ENCODE measurements at places on chromosomes 5 and 9.
A peak's percentile ranks its signal among the peaks of the same experiment; 100 is the strongest.

DNA sequence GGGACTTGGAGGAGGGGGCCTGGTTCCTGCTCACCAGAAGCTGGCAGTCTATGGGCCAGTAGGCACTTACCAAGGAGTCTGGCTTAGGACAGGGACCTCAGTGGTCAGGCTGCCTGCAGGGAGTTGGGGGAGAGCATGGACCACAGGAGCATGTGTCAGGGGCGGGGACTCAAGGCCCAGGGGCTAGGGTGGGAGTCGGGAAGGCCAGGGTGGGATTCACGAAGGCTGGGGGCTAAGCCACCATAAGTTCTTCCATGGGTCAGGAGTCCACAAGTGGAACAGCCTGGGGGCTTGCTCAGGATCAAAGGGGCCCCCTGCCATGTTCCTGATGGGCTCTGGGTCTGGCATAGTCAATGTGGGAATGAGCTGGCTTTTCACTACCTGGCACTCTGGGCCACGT lies 11.5 kb upstream of the SLC25A48 start:
- no peaks in the 10 kb centered on the region for H3K36me3 ChIP-seq
- H3K4me3 ChIP-seq = no peak overlapping the region
- H3K4me1 ChIP-seq = no peaks in the 10 kb centered on the region
- no peak for DNase-seq
- no peaks in the 10 kb centered on the region for H3K27me3 ChIP-seq

DNA sequence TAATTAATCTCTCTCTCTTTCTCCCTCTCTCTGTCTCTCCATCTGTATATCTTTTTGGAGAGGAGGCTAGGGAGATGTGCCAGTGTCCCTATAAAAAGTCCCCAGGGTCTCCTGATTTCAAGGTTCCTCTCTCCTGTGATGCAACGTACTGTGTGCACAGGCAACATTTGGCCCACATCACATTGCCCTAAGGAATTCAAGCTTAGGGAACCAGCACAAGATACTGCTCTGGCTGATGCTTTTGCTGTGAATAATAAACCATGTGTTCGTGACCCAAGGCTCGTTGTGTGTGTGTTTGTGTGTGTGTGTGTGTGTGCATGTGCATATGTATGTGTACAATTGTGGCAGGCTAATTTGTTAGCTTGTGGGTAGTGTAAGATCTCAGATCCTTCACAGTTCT lies 9.7 kb downstream of the SPATA9 start:
- no peak overlapping the region for H3K4me3 ChIP-seq
- peaks cover 4% of the 10 kb centered on the region for H3K4me1 ChIP-seq
- H3K27me3 ChIP-seq = no peaks in the 10 kb centered on the region
- DNase-seq = no peak
- H3K36me3 ChIP-seq = no peaks in the 10 kb centered on the region

DNA sequence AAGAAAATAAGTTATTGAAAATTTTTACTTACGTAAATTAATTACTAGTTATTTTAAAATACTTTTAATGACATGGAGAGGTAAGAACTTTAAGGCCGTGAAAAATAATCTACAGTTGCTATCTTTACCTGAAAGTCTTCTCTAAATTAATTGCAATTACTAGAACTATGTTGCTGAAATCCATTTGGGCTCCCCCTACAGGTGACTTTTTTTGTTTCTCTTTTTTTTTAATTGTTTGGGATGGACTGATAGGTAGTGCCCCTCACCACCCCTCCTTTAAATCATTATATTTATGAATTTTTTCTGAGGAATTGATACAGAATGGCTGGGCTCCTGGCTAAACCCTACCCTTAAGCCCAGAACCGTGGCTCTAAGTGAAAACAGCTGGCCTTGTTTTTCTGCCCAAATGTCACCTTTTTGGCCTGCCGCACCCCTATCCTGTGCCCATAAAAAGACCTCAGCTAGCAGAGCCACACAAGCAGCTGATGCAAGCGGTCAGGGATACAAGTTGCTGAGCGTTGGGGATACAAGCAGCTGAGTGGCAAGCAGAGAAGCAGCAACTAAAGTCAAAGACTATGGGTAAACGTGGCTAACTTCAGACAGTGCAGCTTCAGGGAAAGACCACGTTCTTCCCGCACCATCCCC lies 315.2 kb upstream of the ACO1 start:
- no peak for DNase-seq
- H3K27me3 ChIP-seq = no peaks in the 10 kb centered on the region
- H3K27ac ChIP-seq = no peak overlapping the region
- H3K4me3 ChIP-seq = no peak overlapping the region

- DNase-seq = no peak
- no peak overlapping the region for H3K4me3 ChIP-seq
- H3K4me1 ChIP-seq = no peaks in the 10 kb centered on the region
- H3K27me3 ChIP-seq = no peaks in the 10 kb centered on the region
These were observed 1471.7 kb upstream of the C9orf72 start for GRCh38 chr9:29044959-29045358.

GRCh38 chr5:34991486-34992238 lies 56.1 kb downstream of the AGXT2 start:
- no peak overlapping the region for H3K27ac ChIP-seq
- H3K4me3 ChIP-seq = no peak overlapping the region
- DNase-seq = no peak
- no peaks in the 10 kb centered on the region for H3K4me1 ChIP-seq

- no peak overlapping the region for H3K4me3 ChIP-seq
- H3K4me1 ChIP-seq = no peaks in the 10 kb centered on the region
- H3K27ac ChIP-seq = no peak overlapping the region
- DNase-seq = no peak
- H3K36me3 ChIP-seq = no peaks in the 10 kb centered on the region
These were observed 57.6 kb downstream of the PTTG1 start for GRCh38 chr5:160479220-160479619.

- no peak overlapping the region for H3K4me3 ChIP-seq
- H3K36me3 ChIP-seq = no peaks in the 10 kb centered on the region
- DNase-seq = no peak
- no peaks in the 10 kb centered on the region for H3K4me1 ChIP-seq
- H3K27ac ChIP-seq = no peak overlapping the region
- no peaks in the 10 kb centered on the region for H3K27me3 ChIP-seq
These were observed 153.3 kb upstream of the IZUMO3 start for GRCh38 chr9:24698881-24699518.

GRCh38 chr9:93054758-93055704 lies 3.5 kb upstream of the SUSD3 start:
- H3K27me3 ChIP-seq = no peaks in the 10 kb centered on the region
- H3K27ac ChIP-seq = no peak overlapping the region
- no peaks in the 10 kb centered on the region for H3K36me3 ChIP-seq
- H3K4me1 ChIP-seq = no peaks in the 10 kb centered on the region
- H3K4me3 ChIP-seq = no peak overlapping the region

DNA sequence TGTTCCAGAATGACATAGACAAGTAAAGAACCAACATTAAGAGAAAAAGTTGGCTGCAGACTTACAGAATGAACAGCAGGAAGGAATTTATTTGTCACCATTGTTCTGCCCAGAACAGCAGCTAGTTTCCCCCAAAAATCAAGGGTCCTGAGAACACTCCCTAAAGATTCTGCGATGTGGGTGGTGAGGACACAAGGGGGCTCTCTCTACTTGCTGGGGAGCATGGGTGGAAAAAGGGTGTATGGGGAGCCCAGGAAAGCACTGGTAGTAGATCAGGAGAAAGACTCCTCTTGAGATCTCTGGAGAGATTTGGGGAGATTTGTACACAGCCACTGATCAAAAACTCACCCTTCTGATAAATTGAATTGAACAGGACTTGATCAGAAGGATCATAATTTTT lies 316.5 kb downstream of the KCTD16 start:
- no peak for DNase-seq
- no peaks in the 10 kb centered on the region for H3K27me3 ChIP-seq
- H3K4me3 ChIP-seq = no peak overlapping the region
- H3K4me1 ChIP-seq = no peaks in the 10 kb centered on the region

DNA sequence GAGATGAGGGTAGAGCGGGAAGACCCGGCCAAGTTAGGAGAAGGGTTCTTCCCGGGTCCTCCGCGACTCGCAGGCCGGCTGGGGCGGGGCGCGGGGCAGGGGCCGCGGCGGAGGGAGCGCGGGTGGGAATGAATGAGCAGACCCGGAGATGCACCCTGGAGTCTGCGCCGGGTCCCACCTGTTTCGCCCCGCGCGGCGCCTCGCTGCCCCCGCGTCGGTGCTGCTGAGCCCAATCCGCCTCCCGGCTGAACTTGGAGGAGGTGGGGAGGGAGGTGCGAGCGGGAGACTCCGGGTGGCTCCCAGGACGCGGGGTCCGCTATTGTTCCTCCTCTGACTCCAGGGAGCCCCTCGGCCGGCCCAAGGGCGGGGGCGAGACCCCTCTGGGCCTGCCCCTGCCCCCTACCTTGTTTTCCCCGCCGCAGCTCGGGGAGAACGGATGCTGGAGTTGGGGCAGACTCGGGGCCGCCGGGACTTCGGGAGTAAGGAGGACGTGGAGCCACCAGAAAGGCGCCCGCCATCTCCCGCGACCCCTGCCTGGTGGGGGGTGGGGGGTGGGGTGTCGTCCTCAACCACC lies 659 bp downstream of the RAI14 start:
- H3K4me3 ChIP-seq = peak overlapping the region; percentile 77
- no peaks in the 10 kb centered on the region for H3K4me1 ChIP-seq
- no peaks in the 10 kb centered on the region for H3K36me3 ChIP-seq
